ENCODE measurements at places on chromosomes 6 and 20. TPM values are rescaled to one million over a fixed set of nuclear protein-coding genes. Genes with fewer than 3 reads are reported as not detected.
A peak's percentile ranks its signal among the peaks of the same experiment; 100 is the strongest.

Gene FAM184A
- total RNA-seq = 7.5 TPM

Gene SLC16A10
- 0.93 TPM for total RNA-seq

Gene MYLK2
- total RNA-seq = not detected

Gene PPIL6
- total RNA-seq = 2.0 TPM

DNA sequence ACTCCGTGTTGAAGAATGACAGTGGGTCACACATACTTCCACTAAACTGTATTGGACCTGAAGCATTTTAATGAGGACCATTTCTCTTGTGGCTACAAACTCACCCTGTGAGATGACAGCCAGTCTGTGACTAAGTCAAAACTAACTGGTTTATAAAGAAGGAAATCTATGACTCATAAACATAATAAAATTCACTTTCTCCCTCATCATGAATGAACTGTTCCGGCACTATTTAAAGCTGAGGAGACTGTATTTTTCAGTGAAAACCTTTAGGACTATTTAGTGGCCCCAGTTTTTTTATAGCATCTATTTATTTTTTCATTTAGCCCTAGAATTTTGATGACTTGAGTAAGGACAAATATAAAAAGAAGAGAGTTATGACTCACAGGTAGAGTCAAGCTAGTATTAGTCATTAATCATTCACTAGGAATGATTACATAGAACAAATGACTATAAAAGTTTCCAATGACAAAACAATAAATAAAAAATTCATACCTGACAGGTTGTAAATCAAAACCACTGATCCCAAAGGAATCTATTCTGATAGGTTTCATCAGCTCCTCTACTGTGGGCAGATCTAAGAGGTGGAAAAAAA is 34.2 kb downstream of the CEP162 start:
- no peak for ATAC-seq

DNA sequence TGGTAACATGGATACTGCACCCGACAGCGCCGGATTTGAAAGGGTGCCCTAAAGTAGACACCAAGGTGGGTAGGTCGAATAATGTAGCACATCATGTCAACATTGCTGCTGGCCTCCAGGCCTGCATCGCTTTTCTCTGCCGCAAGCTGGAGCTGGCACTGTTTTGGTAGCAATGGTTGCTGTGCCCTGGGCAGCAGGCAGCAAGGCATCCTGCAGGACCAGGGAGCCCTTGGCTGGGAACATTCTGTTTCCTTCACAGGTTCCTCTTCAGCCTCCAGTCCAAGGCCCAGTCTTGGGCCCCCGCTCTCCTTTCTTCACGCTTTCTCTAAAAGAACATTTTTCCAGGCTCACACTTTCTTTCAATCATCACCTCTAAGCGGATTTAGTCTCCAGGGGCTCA is 365.8 kb upstream of the JARID2 start:
- no peak for ATAC-seq

DNA sequence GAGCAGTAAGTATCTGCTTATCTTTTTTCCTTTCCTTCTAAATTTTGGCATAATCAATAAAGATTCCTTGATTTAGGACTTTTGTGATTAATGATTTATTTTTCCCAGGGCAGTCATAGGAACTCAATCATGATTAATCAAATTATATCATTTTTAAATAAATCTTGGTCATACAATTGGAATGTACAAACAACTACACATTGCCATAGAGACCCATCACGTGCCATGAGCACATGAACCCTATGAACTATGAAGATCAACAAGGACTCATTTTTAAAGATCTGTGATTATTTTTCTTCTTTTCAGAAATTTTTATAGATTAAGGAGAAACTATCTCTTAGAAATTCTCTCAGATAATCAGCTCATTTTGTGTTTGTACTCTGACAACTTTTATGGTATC is 622.4 kb downstream of the BCKDHB start:
- ATAC-seq = no peak

DNA sequence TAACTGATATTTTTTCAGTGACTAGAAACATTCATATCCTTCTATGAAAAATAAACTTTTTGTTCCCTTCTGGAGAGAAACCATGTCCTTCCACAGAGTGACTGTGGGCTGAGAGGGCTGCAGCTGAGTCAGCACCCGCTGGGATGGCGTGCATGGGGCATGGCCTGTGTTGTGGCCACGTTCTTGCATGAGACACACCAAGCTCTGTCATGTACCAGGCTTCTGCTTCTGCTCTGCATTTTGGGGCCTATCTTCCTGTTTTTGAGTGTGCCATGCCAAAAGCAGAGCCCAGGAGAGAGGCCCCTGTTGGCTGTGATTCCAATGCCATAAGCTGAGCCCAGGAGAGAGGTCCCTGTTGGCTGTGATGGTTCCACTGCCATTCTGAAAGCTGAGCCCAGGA is 10.8 kb downstream of the APMAP start:
- ATAC-seq = peak; percentile 66

GRCh38 chr20:13147971-13148370 is 73.1 kb upstream of the ISM1 start:
- ATAC-seq = no peak

GRCh38 chr6:124438546-124439065 is 523.6 kb upstream of the RNF217 start:
- ATAC-seq = no peak

- peak; percentile 88 for ATAC-seq
Observed at GRCh38 chr20:34475979-34476736, 40.1 kb upstream of the DYNLRB1 start.

DNA sequence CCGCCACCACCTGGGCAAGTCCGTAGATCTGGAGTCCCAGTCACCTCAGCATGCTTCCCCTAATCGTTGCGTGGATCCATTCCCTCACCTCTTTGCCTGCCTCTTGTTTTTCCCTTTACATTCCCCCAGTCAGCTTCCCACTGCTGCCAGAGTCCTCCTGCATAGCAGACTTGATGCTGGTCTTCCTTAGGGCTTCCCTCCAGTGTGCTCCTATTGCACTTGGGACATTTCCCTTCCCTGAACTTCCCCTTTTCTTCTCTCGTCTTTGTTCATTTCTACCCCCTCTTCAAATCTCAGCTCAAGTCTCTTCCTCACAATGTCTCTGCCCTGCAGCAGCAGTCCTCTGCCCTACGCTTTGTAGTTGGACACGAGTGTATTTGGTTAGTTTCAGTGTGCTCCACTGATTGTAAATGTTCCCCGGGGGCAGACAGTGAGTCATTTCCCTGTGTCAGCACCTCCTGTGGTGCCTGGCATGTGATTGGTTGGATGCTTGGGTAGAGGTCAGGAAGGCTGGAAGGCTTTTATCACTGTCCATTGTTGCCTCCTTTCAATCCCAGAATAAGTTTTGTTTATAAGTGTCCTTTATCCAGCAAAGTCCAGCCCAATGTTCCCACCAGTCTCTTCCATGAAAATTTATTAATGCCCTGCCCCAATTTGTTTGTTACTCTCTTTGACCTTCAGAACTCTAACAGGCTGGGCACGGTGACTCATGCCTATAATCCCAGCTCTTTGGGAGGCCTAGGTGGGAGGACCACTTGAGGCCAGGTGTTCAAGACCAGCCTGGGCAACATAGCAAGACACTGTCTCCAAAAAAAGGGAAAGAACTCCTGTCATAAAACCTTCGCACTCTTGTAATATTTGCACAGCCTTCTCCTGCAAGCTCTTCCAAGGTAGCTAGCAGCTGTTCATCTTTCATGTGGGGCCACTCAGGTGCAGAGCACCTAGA is 38.3 kb downstream of the FAM120B start:
- peak; percentile 78 for ATAC-seq

GRCh38 chr6:96852605-96853004 is 15.3 kb upstream of the GPR63 start:
- no peak for ATAC-seq

DNA sequence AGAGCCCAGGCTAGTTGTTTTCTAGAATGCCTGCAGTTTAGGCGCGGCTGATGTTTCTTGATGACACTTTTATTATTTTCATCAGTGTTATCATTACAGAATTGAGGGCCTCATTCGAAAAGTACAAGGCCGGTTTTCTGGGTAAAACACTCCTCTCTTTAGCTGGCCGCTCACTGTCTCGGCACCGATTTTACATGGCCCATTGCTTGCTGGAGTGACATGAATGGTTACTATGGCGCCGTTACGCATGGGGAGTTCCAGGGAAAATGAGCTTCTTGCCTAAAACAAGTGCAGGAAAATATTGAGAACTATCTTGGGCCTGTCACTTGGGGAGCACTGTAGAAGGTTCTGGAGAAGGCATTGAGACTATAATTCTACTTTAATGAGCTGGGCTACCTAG is 317.8 kb downstream of the CDH4 start:
- ATAC-seq = no peak

DNA sequence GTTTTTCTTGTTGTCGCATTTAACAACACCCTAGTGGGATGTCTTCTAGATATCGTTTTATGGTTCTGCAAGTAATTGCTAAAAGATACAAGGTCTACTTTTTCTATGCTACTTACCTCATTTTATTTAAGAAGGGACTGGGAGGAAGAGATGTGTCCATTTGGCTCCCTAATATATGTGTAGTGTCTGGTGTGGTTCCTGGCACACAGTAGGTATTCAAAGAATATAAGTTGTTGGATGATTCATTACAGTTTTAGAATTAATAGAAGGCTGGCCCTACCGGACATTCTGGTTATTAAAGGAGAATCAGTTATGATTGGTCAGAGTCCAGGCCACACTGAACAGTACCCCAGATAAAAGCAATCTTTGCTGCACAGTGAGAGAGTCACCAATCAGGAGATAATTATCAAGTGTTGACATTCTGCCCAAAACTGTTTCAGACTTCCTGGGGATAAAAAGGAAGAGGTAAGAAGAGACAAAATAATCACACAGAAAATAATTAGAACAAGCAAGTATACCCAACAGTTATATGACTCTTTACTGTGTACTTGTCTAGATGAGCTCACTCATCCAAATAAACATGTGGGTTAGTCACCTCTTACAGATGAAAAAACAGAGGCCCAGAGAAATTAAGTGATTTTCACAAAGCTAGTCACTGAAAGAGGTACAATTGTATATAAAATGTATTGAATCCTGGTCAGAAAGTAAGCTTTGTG is 7.0 kb downstream of the TMEM244 start:
- no peak for ATAC-seq
